ENCODE measurements at places on chromosomes 11 and 22.

- DNase-seq = no peak
Observed at GRCh38 chr11:10255388-10256125, 38.5 kb downstream of the SBF2 start.

GRCh38 chr11:83572581-83573496, 286.7 kb upstream of the CCDC90B start:
- DNase-seq = peak; percentile 15

DNA sequence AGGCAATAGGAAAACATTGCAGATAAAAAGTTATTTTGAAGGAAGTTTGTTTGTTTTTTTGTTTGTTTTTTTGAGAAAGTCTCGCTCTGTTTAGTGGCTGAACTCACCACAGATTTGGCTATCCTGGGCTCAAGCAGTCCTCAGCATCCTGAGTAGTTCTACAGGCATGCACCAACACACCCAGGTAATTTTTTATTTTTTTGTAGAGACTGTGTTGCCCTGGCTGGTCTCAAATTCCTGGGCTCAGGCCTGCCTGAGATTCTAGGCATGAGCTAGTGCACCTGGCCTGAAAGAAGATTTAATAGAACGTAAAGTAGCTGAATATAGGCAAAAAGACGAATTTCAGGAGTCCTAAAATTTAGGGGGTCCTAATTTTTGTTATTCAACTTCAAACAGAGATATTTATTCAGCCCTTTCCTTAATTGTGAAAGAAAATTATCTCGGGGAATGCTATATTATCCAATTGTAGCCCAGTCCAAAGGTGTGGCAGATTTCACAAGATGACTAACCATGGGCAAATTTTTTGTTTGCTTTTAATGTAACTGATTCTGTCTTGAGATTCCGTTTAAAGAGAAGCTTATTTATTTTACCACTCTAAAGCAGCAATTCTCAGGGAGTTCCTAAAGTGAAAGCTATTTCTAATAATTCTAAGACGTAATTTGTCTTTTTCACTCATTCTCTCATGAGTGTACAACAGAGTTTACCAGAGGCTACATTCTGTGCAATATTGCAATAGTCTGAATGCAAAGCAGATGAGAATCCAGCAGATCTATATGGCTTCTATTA, 940 bp downstream of the IL18 start:
- DNase-seq = no peak

DNA sequence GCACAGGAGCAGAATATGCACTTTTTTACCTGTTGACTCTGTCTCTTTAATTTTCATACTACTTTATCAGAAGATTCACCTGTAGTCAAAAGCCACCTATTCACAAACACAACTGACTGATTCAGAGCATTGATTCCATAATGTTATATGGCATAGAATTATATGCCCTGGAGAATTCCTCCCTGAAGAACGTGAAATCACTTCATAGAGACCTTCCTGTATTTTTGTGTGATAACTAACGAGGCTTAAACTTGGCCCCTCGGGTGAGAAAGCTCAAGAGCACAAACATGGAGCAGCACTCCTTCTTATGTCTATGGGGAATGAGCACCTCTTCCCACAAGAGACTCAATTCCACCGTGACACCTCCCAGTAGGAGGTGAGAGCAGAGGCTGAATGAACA, at the start of gene OR10A6:
Gene OR10A6, minus strand, starts transcription at position 101 of the 400 bp plus-strand sequence. CDS start 2,606 bp downstream, outside the sequence.
- DNase-seq = no peak

DNA sequence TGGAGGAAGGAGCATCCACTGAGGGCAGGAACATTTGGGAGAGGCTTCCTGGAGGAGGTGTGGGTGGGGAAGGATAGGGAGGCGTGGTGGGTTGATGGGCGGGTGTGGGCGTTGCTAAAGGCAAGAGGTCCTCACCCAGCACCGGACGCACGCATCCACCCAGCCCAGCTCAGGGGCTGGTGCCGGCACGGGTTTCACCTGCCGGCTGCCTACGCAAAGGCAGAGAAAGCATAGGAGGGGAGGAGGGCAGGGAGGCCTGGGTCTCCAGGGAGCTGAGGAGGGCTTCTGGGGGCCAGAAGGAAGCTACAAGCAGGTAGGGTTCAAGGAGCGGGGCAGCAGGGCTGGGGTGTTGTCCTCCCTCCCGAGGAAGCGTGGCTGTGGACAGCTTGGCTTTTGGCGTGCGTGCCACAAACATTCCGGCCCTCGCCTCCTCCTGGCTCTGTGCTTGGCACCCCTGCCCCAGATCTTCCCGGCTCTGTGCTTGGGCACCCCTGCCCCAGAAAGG, 7.8 kb downstream of the SSH3 start:
- DNase-seq = no peak

DNA sequence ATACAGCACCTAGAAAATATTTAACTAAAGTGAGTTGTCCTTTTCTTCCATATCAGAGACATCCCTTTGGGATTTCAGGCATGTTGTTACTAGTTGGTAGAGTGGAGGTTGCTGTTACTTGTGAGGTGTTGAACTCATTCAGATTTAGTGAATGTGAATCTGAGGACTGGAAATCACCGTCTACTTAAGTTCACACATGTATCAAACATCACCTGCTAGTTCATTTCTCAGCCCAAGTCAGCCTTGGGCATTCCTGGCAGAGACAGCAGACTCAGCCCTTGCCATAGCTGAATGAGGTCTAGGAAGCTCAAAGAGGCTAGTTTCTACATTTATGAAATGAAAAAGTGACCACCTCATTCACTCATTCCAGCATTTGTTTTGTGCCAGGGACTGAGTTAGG, 9.7 kb downstream of the KDELR3 start:
- no peak for DNase-seq

GRCh38 chr11:65489035-65489705, 9.7 kb upstream of the MALAT1 start:
- DNase-seq = no peak

GRCh38 chr11:46490666-46491065, 99.1 kb upstream of the CHRM4 start:
- no peak for DNase-seq

DNA sequence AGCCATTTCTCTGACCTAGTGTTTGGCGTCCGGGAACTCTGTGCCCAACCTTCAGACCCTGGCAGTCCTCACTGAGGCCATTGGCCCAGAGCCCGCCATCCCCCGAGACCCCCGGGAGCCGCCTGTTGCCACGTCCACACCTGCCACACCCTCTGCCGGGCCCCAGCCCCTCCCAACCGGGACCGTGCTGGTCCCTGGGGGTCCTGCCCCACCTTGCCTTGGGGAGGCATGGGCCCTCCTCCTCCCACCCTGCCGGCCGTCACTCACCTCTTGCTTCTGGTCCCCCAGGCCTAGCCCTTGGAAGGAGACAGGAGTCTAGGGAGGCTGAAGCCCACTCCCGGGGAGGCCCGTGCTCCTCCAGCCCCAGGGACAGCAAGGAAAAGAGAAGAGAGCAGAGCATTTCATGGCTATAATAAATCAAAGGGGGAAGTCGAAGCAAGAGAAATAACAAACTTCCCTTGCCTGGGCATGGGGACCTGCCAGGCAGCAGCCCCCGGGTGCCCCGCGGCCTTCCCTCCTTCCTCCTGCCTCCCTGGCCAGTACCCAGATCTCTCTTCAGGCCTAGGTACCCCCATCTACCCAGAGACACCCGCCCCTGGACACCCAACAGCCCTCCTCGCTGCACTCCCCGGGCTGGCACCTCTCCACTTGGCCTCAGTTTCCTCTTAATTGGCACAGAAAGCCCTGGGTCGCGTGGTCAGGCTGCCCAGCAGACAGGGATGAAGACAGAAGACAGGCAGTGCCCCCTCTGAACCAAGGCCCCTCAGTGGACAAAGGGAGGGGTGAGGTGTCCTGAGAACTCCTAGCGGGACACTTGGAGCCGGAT, 13.0 kb upstream of the SLC39A13 start:
- DNase-seq = no peak

DNA sequence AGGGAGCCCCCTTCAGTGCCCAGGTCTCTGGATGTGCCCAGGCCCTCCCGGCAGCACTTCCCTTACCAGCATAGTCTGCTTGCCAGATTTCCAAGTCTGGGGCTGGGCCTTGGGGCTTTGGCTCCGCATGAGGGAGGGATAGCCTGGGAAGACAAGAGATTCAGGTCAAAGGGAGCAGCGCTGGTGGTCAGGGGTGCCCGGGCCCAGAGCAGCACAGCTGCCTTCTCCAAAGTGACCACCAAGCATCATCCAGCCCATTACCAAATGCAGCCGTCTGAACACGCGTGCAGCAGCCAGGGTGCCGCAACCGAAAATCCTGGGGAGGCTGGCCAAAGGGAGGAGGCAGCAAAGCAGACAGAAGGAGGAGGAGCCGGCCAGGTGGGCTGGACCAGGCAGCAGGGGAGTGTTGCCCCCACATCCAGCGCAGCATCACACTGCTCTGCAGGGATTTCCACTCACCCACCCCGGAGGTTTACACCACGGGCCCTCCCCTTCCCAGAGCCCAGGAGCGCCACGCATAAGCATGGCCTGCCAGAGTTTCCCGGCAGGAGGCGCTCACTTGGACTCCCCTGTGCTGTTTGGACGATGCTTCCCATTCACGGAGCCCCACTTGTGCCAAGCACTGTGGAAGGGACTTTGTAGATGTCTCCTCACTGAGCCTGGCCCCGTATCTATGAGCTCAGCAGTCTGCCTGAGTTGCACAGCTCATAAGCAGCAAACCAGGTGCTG, 22.5 kb downstream of the TRIM29 start:
- DNase-seq = no peak

DNA sequence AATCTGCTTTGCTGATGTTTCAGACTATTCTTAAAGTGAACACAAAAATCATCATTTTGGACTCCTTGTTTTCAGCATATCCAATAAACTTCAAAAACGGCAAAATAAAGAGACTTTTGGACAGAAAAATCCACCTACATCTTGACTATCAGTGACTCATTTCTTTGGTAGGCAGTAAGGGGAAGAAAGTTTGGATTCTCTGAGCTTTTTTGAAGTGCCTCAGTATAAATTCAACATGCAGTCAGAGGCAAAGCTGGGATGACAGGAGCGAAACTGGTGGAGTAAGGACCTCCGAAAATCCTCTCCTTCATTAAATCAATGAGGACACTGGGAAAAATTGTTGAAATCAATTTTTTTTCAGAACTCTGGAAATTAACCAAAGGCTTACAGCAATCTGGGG, 29.7 kb downstream of the EFCAB6 start:
- no peak for DNase-seq

DNA sequence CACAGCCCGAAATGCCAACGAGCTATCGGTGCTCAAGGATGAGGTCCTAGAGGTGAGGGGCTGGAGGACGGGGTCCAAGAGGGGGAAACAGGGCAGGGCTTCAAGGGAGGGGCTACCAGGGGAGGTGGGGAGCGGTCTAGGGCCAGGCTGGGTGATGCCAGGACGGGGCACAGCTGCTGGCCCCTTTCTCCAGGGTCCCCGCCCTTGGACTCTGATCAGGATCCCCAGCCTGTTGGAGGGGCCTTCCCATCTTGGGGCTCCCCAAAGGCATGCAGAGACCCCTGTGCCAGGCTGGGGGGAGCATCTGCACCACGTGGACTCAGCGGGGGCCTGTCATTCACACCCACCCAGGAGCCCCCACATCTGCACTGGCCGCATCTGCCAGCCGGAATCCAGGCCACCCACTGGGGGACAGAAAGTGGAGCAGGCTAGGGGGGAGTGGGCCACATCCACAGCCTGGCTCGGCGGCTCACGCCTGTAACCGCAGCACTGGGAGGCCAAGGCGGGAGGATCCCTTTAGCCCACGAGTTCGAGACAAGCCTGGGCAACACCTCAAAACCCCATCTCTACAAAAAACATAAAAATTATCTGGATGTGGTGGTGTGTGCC, 18.9 kb downstream of the EPS8L2 start:
- no peak for DNase-seq

DNA sequence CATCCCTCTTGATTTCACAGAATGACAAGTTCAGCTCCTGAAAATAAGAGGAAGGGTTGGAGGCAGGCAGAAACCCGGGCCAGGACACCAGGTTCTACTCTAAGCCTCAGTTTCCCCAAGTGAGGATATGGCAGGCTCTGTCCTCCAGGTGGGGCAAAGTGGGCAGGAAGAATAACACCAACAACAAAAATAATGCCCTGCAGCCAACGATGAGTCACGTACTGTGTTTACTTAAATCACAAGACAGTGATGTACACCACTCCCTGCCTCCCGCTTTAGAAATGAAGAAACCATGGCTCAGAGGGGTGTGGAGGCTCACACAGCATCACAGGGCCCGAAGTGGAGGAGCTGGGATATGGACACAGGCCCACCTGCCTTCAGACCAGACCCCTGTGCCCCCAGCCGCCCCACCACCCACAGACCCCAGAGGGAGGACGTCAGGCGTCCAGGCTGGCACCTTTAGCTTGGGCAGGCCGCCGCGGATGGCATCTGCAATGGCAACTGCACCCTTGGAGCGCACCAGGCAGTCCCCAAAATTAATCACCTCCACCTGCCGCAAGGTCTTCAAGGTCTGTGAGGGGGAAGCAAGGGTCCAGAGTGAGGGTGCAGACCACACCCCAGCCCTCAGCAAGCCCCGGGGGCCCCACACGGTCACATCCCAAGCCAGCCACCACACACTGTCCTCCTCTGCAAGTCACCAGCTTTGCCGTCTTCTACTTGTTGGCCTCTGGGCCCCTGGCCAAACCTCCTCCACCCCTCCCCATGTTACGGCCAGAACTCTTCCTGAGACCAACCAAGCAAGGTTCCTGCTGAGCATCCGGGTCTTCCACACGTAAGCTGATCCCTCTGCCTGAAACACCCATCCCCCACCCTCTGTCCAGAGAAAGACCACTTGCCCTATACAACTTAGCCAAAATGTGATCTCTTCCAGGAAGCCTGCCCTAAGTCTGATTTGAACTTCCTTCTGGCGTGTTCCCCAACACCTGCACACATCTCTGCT, 15.8 kb upstream of the CHADL start:
- DNase-seq = no peak

GRCh38 chr11:27055065-27055682, 14.6 kb downstream of the BBOX1 start:
- no peak for DNase-seq

DNA sequence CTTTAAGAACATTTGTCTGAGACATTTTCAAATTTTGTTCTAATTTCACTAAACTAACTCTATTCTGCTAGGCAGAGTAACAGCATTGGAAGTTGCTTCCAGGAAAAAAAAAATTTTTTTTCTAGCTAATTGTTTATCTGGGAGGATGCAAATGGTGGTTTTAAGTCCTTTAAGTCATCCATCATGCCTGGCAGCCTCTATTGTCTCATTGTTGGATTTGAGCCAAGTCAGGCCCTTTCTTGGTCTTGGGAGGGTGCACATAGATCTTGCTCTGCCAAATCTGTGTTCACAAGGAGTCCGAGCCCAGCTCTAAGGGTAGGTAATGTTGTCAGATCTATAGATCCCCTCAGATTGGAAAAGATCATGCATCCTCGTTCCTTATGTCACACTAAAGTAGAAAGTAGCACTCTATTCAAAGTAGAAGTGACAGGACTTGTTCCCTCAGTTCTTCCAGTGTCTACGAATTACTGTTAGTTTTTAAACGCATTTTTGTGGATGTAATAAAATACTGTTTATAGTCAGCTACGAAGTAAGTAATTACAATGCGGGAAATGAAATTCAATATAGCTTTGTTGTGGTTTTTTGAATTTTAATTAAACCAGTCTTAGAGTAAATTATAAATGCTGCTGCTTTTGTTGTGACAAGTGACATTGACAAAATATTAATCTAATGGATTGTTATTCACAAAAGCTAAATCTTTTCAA, 166.0 kb upstream of the RASSF10 start:
- DNase-seq = peak; percentile 44

GRCh38 chr11:68048681-68049508, 10.1 kb downstream of the TCIRG1 start:
- no peak for DNase-seq

- DNase-seq = no peak
Observed at GRCh38 chr11:3950996-3951660, 95.7 kb downstream of the STIM1 start.

- no peak for DNase-seq
Observed at GRCh38 chr22:37807410-37808293, at the start of gene GCAT. GCAT (plus strand) TSS chr22:37807934; CDS start chr22:37807968, 34 bp downstream.

All from NCI-H1417 treated with DMSO at 0.1 percent for 48 hours (cell line).